Stimulated activated CD4-positive, alpha-beta T cell treated with anti-CD3 and anti-CD28 coated beads, Interleukin-12 subunit alpha, Interleukin-12 subunit beta, amount 100 ng/mL, for 48 hours (primary cell): ENCODE measurements at places on chromosomes 7 and 10.
A peak's percentile ranks its signal among the peaks of the same experiment; 100 is the strongest.

DNA sequence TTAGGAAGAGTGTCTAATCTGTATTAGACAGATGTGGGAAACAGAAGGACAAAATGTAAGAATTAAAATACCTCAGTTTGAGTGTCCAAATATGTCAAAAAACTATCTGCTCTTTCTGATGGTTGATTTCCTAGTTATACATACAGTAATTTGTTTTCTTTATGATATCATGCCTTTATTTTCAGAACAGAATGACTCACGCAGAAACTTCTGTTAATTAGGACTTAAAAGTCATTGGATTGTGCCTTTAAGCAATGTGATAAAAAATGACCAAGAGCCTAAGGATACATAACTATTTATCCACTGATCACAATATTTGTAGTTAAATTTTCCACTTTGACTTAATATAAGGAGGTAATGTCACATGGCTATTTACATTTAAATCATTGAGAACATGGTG lies 206.7 kb upstream of the PTPRZ1 start:
- DNase-seq = no peak

GRCh38 chr7:5324961-5325360 lies 42.2 kb downstream of the SLC29A4 start:
- no peak for DNase-seq

GRCh38 chr10:82572744-82573143 lies 697.8 kb downstream of the NRG3 start:
- no peak for DNase-seq

GRCh38 chr7:83532219-83532618 lies 116.7 kb downstream of the SEMA3E start:
- no peak for DNase-seq

- peak; percentile 35 for DNase-seq
Measured at GRCh38 chr7:129530795-129531391, 28.6 kb downstream of the SMKR1 start.

DNA sequence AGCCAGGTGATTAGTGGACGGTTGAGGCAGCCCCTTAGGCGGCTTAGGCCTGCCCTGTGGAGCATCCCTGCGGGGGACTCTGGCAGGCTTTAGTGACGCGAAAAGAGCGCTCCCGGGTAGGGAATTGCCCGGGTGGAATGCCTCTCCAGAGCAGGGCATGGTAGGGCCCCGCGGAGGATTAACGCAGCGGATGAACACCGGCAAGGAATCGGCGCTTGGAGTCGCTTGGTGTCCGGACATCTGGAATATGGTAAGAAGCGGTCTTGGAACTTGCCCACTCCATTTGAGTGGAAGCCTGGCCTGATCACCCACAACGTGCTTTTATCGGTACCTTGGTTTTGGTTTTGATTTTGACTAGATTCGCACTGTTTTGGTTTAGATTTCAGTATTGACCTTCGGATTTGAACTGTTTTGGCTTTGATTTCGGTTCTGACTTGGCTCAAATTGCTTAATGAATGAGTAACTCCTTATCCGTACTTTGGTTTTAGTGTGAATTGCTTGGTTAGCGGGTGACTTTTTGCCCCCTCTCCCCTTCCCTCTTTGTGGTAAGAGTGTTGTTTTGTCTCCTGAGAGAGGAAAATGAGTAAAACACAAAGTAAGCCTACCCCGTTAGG lies 24.2 kb upstream of the CHST3 start:
- DNase-seq = no peak

- DNase-seq = no peak
Measured at GRCh38 chr7:114084472-114085312, 165.9 kb upstream of the PPP1R3A start.

- no peak for DNase-seq
Measured at GRCh38 chr7:1733908-1734730, 64.0 kb downstream of the ELFN1 start.

- DNase-seq = no peak
Measured at GRCh38 chr7:46215987-46216567, 295.0 kb upstream of the IGFBP3 start.

- no peak for DNase-seq
Measured at GRCh38 chr7:1401011-1401410, 58.3 kb downstream of the MICALL2 start.

- DNase-seq = no peak
Measured at GRCh38 chr7:33707427-33707826, 197.9 kb upstream of the BMPER start.

DNA sequence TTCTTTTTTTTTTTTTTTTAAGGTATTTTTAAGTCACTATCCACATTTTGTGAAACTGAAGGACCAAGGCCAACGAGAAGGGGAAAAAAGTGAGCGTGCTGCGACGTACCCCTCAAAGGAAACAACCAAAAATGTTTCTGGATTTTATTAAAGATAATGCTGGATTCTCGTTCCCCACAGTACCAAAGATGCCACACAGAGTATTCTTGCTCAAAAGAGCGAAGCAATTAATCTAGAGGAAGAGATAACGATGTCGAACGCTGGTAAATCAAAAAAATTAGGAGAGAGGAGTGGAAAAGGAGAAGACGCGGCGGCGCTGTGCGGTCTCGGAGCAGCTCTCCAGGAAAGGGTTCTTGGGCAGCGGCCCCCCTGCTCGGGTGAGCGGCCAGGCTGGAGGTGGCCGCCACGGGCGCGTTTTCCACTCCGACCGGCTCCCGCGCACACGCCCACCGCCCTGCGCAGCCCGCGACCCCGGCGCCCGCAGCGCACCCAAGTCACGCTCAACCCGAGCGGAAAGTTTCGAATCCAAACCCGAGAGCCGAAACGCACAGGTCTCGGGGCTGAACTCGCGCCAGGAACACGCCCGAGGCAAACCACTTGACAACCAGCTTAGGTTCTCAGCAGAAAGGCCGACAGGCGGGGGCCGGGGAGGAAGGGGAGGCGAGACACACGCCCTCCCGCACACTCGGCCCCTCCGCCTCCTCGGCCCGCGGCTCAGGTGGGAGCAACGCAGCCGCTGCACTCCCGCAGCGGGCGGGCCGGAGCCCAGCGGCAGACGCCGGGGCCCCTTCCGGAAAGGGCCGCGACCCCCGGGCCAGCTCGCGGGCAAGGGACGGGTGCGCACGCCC lies 989 bp downstream of the SRPK2 start:
- DNase-seq = peak; percentile 19

GRCh38 chr10:60008816-60009215 lies 102.5 kb upstream of the CCDC6 start:
- DNase-seq = no peak

- no peak for DNase-seq
Measured at GRCh38 chr7:33423646-33424020, 294.3 kb downstream of the BBS9 start.

DNA sequence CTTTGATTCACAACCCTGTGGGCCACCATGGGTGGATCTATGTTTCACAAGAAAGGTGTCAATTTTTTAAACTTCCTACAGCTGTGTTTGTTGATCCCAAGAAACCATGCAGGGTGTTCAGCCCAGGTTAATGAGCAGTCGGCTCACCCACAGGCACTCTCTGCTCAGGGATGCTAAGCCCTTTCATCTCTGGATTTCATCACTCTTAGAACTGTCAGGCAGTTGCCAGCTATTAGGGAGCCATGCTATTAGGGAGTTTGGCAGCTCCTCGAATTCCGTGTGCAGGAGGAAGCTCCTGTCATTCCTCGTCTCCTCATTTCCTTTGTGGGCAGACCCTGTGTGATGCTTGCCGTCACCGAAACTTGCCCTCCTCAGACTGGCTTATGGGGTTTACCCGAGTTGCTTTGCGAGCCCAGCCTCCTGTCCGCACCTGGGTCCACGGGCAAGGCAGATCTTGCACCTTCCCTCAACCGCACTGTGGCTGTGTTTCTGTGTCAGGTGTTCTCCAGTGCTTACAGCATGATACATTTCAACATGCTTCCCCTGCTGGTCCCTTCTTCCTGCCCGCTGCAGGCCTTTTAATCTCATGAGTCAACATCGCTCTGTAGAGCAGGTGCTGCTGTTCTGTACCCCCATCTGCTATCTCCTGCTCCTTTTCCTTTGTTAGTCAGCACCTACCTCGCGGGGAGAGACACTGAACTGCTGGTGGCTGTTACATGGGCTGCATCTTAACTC lies 509.8 kb downstream of the SUGCT start:
- DNase-seq = no peak

DNA sequence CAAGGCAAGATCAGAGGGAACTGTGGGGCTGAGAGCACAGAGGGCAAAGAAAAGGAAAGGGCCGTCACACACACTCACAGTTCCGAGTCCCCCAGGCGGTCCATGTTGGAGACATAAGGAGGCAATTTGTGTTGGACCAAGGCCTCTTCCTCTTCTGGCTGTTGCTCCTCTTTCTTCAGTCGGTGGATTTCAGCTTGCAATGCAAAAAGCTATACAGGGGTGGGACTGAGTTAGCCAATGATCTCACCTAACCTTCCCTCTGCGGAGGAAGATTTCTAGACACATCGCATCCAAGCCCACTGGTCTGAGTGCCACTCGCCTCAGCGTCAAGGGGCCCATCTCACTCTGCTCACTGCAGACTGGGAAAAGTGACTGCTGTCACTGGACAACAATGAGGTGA lies 5.5 kb downstream of the WDR91 start:
- no peak for DNase-seq

DNA sequence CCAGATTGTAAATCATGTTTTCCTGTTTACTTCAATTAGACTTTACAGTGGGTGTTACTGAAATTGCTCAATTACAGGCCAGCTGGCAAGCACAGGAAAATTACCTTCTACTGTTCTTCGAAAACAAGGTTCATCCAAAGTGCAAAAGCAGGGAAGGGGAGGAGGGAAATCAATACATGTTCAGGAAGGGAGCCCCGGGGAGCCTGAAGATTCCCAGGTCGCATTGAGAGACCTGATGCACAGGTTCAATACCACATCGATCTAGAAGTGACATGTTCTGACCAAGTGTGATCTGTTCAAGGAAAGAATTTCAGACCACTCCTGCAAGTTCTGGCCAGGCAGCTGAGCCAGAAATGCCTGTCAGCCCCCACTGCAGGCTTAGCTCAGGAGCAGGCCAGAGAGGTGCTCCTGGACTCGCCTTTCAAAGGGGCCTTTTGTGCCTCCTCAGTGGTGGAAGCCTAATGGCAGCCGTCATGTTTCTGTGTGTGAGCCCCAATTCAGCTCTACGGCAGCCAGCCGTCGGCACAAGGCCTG lies 35.9 kb downstream of the FAM53B start:
- no peak for DNase-seq
